Neural progenitor cell (in vitro differentiated cells): ENCODE measurements at places on chromosomes 2 and 18. TPM values are rescaled to one million over a fixed set of nuclear protein-coding genes. Genes with fewer than 3 reads are reported as not detected.

DNA sequence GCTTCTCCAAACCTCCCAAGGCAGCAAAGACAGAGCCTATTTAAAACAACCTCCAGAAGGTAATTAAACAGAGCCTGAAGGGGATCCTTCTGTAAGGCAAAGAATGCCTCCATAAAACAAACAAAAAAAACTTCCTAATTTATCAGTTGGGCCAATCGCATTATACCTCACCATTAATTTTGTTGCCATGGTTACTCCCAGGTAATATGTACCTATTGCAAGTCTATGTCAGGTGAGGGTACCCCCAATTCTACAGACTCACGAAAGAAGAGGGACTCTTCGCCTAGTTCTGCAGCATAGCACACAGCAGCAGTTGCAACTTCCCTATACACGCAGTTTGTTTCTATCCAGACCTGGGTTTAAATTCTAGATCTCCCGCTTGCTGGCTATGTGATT is 38.8 kb downstream of the SFXN5 start:
- DNase-seq = no peak

DNA sequence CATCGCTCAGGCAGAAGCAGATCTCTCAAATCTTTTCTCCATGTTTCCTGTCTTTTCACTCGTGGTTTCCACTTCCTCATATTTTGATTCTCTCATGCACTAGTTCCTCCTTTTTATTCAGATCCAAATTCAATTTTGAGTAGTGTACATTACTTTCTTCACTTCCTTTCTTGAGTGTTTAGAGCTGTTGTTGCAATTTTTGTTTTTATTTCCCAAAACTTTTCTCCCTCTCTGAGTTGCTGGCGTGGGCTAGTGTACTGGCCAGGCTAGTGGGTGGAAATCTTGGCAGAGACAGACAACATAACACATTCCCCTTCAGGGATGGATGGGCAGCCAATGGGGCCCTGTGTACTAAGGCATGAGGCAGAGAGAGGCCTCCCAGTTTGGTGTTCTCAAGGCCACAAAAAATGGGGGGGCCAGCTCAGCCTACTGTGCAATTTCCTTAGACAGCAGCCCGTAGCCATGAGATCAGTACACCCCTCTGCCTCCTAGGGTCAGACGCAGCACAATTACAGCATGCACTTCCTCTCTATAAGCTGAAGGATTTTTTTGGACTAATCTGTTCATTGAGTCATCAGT is 145.1 kb upstream of the PID1 start:
- no peak for DNase-seq

Gene IGFBP5
- total RNA-seq = 150 and 249 TPM in 2 replicates

Gene SKOR2
- total RNA-seq = not detected in 2 replicates

Gene SLC30A3
- total RNA-seq = 0.56 and 1.4 TPM in 2 replicates

Gene NMUR1
- 0.52 and 0.56 TPM in 2 replicates for total RNA-seq

Gene ATP8B1
- total RNA-seq = 0.03 and 0.15 TPM in 2 replicates

Gene SLC19A3
- 0.96 and 1.6 TPM in 2 replicates for total RNA-seq

DNA sequence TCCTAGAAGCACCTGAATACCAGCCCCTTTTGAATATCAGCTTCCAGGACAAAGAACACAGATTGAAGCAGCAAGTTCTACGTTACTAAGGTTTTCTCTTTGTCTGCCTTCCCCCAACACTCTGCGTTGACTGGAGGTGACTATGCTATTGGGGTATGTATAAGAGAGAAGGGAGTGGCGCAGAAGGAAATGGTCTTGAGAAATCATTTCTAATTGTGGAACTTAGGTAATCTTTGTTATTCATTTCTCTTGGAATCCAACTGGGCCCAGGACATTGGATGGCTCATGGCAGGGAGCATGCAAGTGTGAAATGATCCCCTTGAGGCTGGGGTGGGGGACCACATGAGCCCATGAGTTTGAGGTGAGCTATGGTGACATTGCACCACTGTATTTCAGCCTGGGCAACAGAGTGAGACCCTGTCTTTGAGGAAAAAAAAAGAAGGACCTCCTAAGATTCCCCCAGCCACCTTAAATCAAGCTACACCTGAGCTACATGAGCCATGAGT is 29.7 kb downstream of the XDH start:
- DNase-seq = no peak

Gene ARMC9
- 42.8 and 45.8 TPM in 2 replicates for total RNA-seq

GRCh38 chr2:84931384-84931821 is 25.9 kb downstream of the TMSB10 start:
- DNase-seq = peak; percentile 25

Gene HRH4
- 0.13 TPM in 1 of 2 replicates, not detected in the other for total RNA-seq

DNA sequence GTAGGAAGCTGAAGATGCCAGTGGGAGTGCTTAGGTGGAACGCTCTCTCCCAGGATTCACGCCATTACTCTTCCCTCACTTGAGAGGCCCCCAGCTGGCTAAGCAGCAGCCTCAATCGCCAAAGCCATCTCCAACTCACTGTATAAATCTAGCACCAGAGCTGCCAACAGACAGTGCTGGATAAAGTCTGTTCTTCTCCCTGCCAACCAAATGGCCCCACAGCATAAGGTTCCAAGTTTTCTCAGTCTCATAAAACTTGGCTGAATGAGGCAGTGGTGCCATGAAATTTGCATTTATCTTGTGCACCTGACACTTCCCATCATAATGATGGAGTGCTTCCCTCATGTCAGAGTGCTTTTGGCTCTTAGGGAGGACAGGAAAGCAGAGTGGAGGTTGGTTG is 428.2 kb upstream of the ETAA1 start:
- DNase-seq = no peak

GRCh38 chr18:24766376-24766775 is 305.9 kb downstream of the HRH4 start:
- DNase-seq = no peak
